Stimulated activated CD4-positive, alpha-beta T cell treated with anti-CD3 and anti-CD28 coated beads, Interleukin-1b, Interleukin-23, amount 100 ng/mL, for 1 hour (primary cell): ENCODE measurements at places on chromosomes 7 and 10.

DNA sequence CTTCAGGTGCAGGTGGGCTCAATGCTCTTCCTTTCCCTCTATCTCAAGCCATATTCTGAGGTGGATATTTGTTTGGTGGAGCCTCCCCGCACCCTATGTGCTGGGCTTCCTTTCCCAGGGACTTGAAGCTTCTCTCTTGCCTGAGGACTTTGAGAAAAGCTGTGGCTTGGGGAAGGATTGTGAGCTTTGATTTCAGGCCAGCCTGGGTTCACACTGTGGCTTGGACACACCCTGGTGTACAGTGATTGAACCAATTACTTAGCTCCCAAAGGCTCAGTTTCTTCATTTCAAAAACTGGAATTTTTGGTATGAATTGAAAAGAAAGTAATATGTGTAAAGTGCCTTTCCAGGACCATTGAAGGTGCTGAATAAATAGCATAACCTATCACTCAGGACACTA is 224.5 kb upstream of the GLI3 start:
- DNase-seq, result no peak

GRCh38 chr7:30764030-30764975 is 6.9 kb upstream of the MINDY4 start:
- DNase-seq, result no peak

- DNase-seq, result no peak
These were observed 488.4 kb upstream of the AKR1E2 start for GRCh38 chr10:4337563-4337962.

GRCh38 chr10:132158122-132158741 is 28.5 kb upstream of the DPYSL4 start:
- DNase-seq, result no peak

GRCh38 chr7:17120756-17121155 is 177.7 kb upstream of the AHR start:
- no peak for DNase-seq

GRCh38 chr7:17912536-17913235 is 27.6 kb downstream of the SNX13 start:
- DNase-seq, result no peak

DNA sequence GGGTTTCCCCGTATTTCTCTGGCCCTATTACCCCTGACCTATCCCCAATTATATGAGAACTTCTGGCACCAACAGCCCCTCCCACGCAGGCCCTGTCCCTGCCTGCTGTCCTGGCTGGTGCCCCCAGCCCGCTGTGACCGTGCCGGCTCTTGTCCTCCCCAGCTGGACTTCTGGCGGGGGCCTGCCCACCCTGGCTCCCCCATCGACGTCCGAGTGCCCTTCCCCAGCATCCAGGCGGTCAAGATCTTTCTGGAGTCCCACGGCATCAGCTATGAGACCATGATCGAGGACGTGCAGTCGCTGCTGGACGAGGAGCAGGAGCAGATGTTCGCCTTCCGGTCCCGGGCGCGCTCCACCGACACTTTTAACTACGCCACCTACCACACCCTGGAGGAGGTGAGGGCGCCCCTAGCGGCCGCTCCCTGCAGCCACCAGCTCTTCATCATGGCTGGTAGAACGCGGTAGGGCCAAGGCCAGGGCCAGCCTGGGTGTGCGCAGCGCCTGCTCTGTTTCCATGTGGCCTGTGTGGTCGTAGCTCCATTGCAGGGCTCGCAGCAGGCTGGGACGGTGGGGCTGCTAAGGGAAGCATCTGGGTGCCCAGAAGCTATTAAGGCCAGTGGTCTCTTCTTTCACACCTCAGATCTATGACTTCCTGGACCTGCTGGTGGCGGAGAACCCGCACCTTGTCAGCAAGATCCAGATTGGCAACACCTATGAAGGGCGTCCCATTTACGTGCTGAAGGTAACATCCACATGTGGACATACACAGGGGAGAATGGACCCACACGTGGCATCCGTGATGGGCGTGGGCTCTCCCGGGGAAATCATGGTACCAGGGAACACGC is 1.4 kb downstream of the CPA1 start:
- DNase-seq, result no peak

- no peak for DNase-seq
These were observed 284 bp downstream of the CXCL12 start for GRCh38 chr10:44384601-44385025.

GRCh38 chr10:102918817-102919245 is 737 bp downstream of the CNNM2 start:
- no peak for DNase-seq

GRCh38 chr10:3131098-3131497 is 41.5 kb downstream of the PITRM1 start:
- DNase-seq, result no peak

DNA sequence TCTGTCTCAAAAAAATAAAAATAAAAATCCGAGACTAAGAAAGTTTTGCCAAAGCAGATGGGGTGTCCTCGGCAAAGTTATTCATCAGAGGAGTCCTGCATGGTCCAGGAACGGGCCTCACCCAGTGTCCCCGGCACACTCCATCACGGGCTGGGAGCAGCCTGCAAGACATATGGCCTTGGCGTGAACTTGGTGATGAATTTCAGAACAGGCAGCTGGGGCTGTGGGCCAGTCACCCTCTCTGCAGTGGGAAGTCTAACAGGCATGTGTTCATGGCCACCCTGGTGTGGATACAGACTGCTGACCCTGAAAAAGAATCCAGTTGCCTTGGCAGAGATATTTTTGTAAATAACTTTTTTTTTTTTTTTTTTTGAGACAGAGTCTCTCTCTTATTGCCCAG is 34.7 kb downstream of the NPTX2 start:
- no peak for DNase-seq

GRCh38 chr10:123888751-123889150 is 2.9 kb downstream of the CPXM2 start:
- DNase-seq, result no peak

DNA sequence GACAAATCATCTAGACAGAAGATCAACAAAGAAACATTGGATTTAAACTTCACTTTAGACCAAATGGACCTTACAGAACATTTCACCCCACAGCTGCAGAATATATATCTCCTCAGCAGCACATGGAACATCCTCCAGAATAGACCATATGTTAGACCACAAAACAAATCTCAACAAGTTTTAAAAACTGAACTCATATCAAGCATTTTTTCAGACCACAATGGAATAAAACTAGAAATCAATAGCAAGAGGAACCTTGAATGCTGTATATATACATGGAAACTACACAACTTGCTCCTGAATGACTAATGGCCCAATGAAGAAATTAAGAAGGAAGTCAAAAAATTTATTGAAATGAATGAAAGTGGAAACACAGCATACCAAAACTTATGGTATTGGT is 157.7 kb downstream of the MTERF1 start:
- DNase-seq, result no peak

DNA sequence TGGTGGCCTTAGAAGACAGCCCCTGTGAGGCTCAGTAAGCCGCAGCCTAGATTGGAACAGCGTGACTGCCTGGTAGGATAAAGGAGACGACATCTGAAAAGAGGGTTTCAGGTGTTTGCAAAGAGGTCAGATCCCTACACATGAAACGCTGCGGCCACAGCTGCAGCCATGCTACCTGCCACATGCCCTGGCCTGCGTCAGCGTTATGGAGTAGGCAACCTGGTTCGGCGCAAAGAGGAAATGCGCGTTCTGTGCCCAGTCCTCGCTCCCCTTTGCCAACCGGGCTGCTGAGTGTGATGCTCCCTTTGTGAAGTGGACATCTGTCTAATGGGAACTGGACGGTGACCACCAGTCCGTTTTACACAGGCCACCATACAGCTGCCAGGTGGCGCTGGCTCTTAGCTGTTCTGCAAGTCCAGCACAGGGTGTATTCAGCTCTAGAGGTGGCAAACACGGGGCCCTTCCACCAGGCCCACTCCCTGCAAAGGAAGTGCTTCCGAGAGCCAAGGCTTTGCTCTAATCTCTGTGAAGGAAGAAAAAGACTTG is 160.3 kb downstream of the CELF2 start:
- no peak for DNase-seq

DNA sequence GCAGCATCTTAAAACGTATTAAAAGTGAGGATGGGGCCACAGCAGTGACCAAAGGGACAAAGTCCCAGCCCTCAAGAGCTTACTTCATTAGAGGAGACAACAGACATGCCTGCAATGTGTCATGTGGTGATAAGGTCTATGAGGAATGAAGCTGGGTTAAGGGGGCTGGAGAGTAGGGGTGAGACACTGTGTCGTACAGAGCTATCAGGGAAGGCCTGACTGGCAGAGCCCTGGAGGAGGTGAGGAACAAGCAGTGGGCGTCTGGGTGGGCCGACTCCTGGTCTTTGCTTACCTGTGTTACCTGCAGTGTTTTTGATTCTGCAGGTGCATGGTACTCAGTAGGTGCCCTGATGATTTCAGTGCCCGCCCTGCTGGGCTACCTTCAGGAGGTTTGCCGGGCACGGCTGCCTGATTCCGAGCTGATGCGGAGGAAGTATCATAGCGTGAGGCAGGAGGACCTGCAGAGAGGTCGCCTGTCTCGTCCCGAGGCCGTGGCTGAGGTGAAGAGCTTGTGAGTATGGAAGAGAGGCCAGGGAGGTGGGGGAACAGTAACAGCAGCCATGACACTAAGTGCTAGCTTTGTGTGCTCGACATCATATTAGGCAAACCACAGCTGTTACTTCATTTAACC is 7.6 kb downstream of the ZFYVE27 start:
- no peak for DNase-seq

DNA sequence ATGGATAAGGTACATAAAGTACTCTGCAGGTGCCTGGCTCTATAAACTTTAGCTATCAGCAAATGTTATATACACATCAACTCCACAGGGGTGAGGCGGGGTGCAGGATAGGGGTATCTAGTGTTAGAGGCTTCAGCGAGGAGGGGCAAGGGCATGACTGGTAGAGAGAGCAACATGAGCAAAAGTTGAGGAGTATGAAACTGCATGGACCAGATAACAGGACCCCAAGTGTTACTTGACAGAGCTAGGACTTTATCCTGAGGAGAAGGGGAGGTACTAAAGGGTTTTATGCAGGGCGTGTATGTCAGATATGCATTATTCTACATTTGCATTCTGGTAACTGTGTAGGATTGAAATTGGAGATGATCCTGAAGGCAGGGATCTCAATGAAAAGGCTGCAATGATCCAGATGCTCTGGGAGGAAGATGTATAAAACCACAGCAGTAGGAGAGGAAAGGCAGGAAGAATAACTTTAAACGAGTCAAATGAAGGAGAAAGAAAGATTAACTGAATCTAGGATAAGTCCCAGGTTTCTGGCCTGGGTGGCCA is 109.8 kb upstream of the FAM133B start:
- DNase-seq, result no peak

DNA sequence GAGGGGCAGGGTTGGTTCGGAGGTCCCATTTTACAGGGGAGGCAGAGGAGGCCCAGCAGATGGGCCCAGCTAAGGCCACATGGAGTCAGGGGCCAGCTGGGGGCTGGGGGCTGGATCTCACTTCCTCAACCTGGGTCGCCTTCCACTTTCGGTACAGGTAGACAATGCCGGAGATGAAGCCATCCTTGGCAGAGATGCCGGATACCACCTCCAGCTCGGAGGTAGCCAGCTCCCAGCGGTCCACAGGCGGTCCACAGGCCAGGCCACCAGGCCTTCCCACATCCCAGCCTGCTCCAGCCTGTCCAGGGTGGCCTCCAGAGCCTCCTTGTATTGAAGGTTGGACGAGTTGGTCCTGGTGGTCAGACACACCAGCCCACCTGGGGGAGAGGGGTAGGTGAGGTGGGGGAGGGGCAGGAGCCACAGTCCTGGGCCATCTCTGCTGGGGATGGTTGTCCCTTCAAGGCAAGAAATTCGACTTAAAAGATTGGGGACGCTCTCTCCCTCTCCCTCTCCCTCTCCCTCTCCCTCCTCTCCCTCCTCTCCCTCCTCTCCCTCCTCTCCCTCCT is 3.9 kb downstream of the CLDN4 start:
- DNase-seq, result no peak

- no peak for DNase-seq
These were observed 156.0 kb downstream of the EGFR start for GRCh38 chr7:55174856-55175255.

GRCh38 chr10:100873827-100874326 is 38.9 kb upstream of the SLF2 start:
- no peak for DNase-seq

DNA sequence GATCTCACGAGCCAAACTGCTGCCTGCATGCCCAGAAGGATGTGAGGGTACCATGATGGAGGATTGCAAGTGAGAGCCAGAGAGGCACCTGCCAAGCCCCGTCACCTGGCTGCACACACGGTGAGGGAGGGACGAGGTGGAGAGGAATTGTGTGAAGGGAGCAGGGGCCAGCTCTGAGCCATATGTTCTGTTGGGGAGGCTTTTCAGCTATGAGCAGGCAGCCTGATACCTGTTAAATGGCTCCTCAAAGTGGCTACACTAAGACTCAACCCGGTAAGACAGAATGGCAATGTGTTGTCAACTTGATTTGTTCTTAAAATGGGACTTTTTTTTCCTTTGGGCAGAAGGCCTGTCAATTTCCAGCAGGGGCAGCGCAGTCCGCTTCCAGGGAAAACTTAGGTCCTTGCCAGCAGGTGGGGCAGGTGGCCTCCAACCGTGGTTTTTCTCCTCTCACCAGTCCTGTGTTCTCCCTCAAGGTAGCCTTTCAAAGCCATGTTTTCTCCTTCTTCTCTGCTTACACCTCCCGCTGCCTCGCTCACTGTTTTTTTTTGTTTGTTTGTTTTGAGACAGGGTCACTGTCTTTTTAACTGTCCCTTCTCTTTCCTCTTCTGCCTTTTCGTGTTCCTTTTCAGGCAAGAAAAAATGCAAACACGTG is 57.7 kb upstream of the ZNRF2 start:
- DNase-seq, result no peak

DNA sequence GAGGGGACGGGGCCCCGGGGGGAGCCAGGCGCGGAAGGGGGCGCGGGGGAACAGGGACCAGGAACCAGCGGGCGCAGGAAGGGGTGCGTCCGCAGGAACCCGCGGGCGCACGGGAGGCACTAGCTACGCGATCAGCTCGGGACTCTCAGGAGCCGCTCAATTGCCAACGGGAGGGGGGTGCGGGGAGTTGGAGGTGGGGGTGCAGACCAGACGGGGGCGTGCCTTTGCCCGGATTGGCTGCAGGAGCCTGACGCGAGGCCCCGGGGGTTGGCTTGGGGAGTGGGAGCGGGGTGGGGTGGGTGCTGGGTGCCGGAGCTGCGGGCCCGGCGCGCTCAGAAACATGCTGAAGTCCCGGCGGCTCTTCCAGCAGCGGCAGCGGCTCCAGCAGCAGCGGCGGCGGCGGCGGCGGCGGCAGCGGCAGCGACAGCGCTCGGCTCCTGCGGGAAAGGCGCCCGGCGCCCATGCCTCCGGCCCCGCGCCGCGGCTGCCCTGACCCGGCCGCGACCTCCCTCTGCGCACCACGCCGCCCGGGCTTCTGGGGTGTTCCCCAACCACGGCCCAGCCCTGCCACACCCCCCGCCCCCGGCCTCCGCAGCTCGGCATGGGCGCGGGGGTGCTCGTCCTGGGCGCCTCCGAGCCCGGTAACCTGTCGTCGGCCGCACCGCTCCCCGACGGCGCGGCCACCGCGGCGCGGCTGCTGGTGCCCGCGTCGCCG is at the start of gene ADRB1:
Gene ADRB1, plus strand, starts transcription at position 335 of the 715 bp plus-strand sequence. Its CDS starts 267 bp downstream, at position 602.
- no peak for DNase-seq

GRCh38 chr7:141649137-141649864 is 52.7 kb downstream of the DENND11 start:
- DNase-seq, result no peak

GRCh38 chr7:112386619-112387018 is 63.6 kb upstream of the IFRD1 start:
- no peak for DNase-seq
